ENCODE measurements at places on chromosomes 6 and 20.

DNA sequence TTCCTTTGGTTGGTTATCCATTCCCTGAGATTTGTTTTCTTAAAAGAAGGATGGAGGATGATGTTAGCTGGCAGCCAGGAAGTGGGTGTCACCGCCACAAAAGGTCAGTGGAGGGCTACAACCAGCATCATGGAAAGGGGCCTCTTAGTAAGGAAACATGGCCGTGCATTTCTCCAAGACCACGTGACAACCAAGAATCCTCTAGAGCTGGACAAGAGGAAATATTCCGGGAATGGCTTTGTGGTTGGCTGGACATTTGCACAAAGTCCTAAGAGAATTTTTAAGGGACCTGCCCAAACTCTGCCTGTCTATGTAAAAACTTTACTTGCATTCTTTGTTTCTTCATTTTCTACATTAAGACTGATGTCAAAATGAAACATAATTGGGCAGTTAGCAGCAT lies 399.9 kb upstream of the MARCKS start:
- no peak for DNase-seq

DNA sequence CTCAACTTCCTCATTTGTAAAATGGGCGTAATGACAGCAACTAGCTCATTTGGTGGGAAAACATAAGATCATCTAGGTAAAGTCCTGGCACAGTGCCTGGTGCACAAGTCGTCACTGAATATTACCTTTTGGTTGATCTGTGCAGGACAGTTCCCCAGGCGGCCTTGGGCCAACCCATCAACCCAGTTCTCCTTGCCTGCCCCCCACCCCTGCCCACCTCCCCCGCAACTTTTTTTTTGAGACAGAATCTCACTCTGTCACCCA lies 99.2 kb downstream of the JPH2 start:
- DNase-seq, result no peak

- no peak for DNase-seq
Measured at GRCh38 chr20:45017857-45018256, 51.5 kb downstream of the STK4 start.

GRCh38 chr20:18984238-18985200 lies 170.9 kb downstream of the SCP2D1 start:
- DNase-seq, result no peak

GRCh38 chr20:59010995-59011873 lies 4.2 kb upstream of the CTSZ start:
- peak; percentile 38 for DNase-seq

GRCh38 chr6:24903681-24904080 lies 32.1 kb downstream of the RIPOR2 start:
- DNase-seq, result no peak

- no peak for DNase-seq
Measured at GRCh38 chr6:170075659-170076223, 215.1 kb downstream of the DLL1 start.

GRCh38 chr6:144055121-144055931 lies 40.0 kb downstream of the SF3B5 start:
- DNase-seq, result peak; percentile 33

GRCh38 chr6:106527979-106528378 lies 101.3 kb downstream of the RTN4IP1 start:
- no peak for DNase-seq

DNA sequence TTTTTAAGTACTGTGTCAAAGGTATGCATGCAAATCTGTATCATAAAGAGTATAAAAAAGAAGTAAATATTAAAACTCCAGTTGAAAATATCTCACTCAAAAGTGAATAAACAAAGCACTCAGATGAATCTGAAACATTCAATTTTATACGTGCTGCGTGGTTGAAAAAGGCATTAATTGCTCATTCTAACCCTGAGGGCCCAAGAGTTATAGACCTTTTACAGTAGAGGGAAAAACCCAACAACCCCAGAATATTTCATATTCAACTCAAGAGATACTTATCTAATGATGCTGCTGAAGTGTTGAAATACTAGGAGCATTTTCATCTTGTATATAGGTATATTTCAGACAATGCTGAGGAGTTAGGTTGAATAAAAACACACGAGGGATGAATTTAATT lies 862.8 kb upstream of the CITED2 start:
- no peak for DNase-seq

All from T-helper 1 cell (primary cell).